ENCODE measurements at places on chromosomes 7 and 10. TPM values are rescaled to one million over a fixed set of nuclear protein-coding genes. Genes with fewer than 3 reads are reported as not detected.

Gene AKR1C1
- polyA plus RNA-seq, result 10.9 TPM

GRCh38 chr10:18113881-18114280 lies 26.3 kb upstream of the CACNB2 start:
- DNase-seq, result no peak

Gene FOXI2
- not detected for polyA plus RNA-seq

DNA sequence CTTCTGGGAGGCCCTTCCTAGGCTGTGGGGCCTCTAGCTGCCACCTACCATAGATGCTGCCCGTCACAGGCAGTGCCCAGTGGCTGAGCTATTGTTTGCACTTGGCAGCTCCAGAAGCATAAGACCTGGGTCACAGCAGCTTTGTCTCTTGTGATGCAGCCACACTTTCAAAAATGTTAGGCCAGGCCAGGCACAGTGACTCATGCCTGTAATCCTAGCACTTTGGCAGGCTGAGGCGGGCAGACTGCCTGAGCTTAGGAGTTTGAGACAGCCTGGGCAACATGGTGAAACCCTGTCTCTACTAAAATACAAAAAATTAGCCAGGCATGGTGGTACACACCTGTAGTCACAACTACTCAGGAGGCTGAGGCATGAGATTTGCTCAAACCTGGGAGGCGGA lies 9.5 kb upstream of the KAZALD1 start:
- no peak for DNase-seq

DNA sequence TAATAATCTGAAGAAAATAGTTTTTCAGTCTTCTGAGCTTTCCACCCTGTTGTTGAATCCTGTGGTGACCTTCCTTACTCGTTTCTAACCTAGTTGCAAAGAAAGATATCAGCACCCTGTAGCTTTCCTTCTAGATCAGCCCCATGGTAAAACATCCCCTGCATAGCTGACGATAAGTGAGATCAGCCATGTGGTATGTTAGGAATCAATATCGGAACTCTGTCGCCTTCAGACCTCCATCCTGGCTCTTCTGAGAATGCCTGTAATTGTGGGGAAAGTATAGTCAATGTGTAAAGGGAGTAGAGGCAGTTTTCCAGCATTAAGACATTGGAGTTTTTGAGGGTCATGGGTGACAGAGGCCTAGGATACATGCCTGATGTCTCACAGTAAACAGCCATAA lies 151.8 kb downstream of the LRRC4 start:
- no peak for DNase-seq

- DNase-seq, result peak; percentile 63
Measured at GRCh38 chr7:129780257-129780973, 168.9 kb downstream of the NRF1 start.

Data from left lung (tissue), 14 donors.